ENCODE measurements at places on chromosomes 7 and 10.

DNA sequence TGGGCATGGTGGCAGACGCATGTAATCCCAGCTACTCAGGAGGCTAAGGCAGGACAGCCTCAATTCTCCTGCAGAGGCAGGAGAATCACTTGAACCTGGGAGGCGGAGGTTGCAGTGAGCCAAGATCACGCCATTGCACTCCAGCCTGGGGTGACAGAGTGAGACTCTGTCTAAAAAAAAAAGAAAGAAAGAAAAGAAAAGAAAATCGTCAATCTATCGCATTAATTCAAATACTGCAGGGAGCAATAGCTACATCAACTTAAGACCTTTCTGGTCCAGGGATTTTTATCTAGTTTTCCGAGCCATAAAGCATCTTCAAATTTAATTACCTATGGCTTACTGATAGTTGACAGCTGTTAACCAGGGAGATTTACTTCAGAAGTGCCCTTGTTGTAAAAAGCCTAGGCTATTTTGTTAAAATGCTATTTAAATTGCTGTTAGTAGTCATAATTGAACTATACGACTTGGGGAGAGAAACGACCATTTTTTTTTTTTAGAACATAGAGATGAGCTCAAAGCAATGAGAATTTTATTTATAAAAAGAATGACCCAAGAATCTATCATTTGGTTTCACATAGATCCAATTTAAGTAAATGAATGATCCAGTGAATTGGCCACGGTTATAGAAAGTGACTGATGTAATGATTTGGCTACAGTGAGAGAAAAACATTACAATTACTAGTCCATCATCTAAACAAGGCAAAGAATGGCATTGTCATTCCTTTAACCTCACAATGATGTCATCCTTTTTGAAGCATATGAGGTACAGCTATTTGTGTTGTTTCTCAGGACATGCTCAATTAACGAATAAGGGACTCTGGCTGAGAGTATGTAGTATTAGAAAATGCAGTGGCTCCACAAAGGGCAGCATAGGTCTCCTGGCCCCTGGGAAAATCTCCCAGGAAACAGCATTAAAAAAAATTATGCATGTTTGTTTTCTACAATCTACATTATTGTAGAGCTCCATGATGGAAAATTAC, 85.3 kb downstream of the SEMA3C start:
- DNase-seq = peak; percentile 13

- peak; percentile 59 for DNase-seq
Measured at GRCh38 chr10:60986791-60987190, 42.8 kb upstream of the RHOBTB1 start.

DNA sequence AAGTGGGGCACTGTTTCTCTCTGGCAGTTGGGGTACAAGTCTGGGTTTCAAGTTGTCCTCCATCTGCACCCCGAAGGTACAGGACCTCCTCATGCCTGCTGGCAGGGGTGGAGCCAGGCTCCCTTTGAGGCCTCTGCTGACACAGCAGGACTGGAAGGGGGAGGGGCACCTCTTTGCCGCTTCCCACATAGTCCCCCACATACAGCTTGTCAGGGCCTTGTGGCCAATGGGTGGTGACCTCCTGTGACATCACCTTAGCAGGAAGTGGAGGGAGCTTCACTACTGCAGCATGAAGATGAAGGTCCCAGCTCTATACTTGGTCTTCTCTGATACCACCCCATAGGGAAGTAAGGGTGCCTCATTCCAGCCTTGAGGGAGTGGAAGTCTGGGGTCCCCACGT, 167.8 kb downstream of the RAMP3 start:
- DNase-seq = no peak

GRCh38 chr7:32200646-32201045, 130.4 kb upstream of the PDE1C start:
- DNase-seq = no peak

GRCh38 chr10:128411643-128412042, 285.4 kb upstream of the MKI67 start:
- DNase-seq = no peak

DNA sequence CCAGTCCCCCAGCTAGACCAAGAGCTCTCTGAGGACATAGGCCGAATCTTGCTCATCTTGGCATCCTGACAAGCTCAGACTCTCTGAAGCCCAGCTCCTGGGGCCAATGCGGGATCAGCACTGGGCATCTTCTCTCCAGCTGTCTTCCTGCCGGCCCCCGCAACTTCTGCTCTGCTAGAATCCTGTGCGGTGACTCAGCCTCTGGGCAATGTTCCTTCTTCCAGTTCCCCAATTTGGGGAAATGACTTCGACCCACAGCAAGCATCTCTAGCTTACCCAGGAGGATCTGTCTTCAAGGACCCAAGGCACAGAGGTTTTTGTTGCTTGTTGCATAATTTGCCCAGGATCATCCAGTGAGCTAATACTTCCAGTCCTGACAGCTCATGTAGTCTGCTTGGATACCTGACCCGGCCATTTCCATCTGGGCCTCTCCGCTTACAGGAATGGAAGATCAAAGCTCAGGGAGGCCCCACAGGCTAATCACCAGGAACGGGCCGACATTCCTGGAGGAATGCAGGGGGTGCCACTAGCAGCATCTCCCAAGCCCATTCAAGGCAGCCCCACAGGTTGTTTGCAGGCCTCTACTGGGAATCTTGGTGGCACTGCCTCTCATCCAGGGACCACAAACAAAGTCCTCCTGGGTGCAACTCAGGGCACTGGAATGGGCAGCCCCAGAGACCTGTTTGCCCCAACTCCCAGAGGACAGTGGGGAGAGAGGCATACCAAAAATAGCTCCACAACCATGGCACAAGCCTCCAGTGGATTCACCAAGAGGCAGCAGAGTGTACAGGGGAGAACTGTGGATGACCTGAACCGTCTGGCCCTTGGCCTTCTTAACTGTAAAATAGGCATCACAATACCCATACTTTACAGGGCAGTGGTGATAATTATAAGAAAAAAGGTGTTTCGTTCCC, 151.9 kb downstream of the NEURL1 start:
- peak; percentile 17 for DNase-seq

DNA sequence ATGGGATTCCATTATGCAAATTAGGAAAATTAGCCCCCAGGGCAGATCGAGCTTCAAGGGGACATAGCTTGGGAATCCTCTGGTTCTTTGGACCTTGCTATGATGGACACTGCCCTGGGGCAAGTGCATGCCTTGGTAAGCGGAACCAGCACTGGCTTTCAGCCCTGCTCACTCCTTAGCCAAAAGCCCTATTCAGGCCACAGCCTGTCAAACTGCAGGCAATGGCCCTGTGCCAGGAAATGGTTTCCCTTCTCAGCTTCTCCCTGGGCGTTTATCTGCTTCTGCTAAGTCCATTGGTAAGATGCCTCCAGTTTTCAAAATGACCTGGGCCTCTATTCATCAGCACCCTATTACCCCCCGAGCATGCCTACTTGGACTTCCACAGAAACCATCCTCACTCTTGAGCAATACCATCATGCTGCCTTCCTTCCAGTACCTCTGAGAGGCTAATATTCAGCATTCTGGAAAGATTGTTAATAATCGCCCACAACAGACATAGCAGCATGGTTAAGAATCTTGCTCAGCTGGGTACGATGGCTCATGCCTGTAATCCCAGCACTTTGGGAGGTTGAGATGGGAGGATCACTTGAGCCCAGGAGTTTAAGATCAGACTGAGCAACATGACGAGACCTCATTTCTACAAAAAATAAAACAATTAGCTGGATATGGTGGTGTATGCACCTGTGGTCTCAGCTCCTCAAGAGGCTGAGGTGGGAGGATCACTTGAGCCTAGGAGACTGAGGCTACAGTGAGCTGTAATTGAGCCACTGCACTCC, 918.6 kb upstream of the AUTS2 start:
- peak; percentile 85 for DNase-seq

DNA sequence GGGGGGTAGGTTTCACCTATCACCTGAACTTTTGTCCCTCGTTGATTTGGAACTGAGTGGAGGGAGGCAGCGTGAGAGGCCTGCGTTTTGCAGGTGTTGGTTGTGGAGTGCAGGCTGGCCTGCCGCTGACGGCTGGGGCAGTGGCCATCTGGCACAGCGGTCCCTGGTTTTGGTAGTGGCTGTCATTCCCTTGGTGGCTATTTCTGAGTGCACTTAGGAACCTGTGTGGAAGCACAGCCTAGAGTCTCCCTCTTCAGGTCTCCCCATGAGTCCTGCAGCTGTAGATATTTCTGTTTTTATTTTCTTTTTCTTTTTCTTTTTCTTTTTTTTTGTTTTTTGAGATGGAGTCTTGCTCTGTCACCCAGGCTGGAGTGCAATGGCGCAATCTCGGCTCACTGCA, 129.2 kb downstream of the CUL2 start:
- DNase-seq = peak; percentile 19

- no peak for DNase-seq
Measured at GRCh38 chr10:88162852-88163251, 299.4 kb downstream of the PTEN start.

- no peak for DNase-seq
Measured at GRCh38 chr10:10847387-10847786, 170.3 kb upstream of the CELF2 start.

GRCh38 chr10:59750155-59750945, 2.9 kb downstream of the MRLN start:
- no peak for DNase-seq

- no peak for DNase-seq
Measured at GRCh38 chr7:25496476-25497368, 268.4 kb upstream of the NPVF start.

GRCh38 chr7:128759242-128759641, 16.4 kb downstream of the OPN1SW start:
- no peak for DNase-seq

GRCh38 chr10:71701496-71702132, 18.0 kb downstream of the C10orf105 start:
- no peak for DNase-seq

GRCh38 chr7:77404641-77405040, 11.5 kb downstream of the GSAP start:
- no peak for DNase-seq

Measured in A673 (cell line).